ENCODE measurements at places on chromosomes 1 and 21.

DNA sequence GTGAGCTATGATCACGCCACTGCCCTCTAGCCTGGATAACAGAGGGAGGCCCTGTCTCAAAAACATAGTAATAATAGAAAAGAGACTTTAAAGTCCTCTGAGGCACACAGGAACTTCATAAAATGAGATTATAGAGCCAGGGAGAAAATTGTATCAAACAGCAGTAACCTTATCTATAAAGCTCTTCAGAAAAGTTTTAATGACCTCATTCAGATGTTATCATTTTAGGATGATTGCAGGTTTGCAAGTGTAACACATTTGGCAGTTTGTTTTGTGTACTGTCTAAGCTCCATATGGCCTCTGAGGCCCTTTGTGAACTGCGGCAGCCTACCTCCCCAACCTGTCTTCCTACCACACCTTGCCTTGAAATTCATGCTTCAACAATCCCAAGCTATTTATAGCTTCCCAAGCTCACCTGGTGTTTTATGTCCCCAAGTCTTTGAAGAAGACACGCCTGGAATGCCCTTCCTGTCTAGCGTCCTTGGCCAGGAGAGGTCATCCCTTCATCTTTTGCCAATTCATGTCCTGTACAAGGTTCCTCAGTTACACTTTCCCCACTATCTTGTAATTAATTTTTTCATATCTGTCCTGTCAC lies 8.5 kb upstream of the AKNAD1 start:
- no peak for DNase-seq

- no peak for DNase-seq
Measured at GRCh38 chr1:241465673-241466072, 53.9 kb downstream of the FH start.

GRCh38 chr1:217776693-217777092 lies 145.5 kb downstream of the SPATA17 start:
- no peak for DNase-seq

DNA sequence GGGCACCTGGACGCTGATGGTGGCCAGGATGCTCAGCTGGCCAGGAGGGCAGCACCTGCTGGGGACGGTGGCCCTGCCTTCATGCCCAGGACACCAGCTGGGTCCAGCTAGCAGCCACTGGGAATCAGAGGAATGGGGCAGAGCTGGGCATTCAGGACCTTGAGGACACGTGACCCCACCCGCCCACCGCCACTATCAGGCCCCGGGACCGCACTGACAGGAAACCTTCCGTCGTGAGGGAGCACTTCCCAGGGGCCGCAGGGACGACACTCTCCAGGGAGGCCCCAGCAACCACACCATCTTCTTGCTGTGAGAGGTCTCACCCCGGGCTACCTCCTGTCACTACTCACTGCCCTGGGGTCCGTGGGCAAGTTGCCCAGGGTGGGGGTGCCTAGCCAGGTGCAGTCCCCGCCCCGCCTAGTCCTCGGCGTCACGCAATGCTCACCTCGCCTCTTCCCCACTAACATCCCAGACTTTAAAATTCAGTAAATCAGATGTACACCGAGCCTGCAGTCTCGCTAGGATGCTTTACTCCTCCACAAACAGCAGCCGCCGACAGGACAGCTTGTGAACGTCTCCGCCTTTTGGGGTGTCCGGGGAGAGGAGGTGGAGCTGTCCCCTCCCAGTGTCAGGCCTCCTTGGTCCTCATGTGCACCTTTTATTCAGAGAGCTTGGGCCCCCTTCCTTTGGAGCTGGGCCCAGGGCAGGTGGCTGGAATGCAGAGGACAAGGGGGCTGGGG lies 4.9 kb downstream of the VWA1 start:
- no peak for DNase-seq

DNA sequence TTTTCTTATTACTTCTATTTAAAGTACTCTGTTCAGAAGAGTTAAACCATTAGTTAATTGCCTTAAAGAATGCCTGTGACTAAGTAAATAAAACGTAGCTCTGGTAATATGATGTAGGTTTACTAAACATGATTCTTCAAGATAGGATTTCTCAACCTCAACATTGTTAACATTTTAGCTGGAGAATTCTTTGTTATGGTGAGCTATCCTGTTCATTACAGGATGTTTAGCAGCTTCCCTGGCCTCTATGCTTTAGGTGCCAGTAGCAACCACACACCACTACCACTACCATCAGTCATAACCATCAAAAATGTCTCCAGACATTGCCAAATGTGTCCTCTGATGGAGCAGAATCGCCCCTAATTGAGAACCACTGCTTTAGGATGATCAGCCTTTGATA lies 10.7 kb downstream of the RPF1 start:
- DNase-seq: no peak

GRCh38 chr21:24163539-24163938 lies 1443.7 kb downstream of the MRPL39 start:
- DNase-seq: no peak

DNA sequence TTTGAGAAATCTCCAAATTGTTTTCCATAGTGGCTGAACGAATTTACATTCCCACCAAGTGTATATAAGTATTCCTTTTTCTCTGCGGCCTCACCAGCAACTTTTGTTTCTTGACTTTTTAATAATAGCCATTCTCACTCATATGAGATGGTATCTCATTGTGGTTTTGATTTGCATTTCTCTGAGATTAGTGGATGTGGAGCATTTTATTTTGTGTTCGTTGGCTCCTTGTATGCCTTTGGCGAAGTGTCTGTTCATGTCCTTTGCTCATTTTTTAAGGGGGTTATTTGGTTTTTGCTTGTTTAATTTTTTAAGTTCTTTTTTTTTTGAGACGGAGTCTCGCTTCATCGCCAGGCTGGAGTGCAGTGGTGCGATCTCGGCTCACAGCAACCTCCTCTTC lies 45.1 kb upstream of the MPC2 start:
- no peak for DNase-seq

DNA sequence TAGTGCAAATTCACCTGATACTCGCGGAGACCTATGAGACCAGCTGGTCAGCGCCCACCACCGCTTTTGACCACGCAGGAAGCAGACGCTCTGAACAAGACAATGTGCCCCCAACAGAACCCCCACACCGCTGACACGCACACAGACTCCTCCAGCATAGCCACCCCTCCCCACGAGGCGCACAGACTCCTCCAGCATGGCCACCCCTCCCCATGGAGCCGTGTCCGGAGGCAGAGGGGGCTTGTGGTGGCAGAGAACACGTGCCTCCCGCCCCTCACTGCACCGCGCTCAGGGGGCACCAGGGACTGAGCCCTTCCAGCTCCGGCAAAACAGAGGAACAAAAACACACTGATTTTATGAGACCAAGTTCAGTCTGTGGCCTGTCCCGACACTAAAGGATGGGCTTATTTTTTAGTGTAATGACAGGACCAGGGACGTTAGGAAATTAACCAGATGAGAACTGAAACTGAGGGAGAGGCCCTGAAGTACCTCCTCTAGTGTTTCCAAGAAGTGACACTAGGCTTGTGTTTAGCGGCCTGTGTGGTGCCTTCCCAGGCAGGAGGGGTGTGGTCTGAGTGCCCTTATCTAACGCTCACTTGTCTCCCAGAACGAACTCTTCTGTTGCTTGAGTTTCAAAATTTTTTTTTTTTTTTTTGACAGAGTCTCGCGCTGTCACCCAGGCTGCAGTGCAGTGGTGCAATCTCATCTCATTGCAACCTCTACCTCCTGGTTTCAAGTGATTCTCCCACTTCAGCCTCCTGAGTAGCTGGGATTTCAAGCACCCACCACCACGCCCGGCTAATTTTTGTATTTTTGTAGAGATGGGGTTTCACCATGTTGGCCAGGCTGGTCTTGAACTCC lies 10.0 kb upstream of the AGPAT3 start:
- no peak for DNase-seq

DNA sequence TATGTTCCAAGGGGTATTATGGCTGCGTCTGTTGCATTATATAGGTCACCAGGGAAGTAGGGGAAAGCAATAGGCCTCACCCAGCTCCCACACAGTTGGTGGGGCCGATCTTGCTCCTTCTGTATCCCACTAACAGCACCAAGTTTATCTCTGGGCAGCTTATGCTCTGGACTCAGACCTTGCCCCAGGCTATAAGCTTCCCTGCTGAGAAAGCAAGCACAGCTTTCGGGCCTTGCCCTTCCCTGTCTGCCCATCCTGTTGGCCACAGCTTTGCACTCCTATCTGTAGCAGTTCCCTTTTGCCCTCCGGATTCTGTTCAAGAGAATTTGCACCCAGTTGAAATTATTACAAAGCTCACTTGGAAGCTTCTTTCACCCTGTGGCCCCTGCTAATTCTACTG lies 12.9 kb downstream of the KCNE1 start:
- DNase-seq: no peak

DNA sequence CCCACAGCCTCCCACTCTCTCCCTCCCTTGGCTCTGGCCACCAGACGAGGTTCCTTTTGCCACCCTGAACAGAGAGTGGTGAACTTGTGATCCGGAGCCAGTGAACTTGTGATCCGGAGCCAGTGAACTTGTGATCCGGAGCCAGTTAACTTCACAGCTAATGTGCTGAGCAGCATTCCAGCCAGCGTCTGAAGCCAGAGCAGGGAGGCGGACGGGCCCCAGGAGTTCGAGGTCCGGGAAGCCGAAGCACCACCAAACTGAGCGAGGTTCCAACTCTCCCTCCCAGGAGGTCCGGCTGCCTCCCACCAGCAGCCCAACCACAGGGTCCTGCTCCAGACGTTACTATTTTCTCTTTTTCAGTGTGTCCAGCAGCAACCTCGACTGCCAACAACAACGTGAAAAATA lies 85.8 kb downstream of the SYF2 start:
- DNase-seq: no peak

DNA sequence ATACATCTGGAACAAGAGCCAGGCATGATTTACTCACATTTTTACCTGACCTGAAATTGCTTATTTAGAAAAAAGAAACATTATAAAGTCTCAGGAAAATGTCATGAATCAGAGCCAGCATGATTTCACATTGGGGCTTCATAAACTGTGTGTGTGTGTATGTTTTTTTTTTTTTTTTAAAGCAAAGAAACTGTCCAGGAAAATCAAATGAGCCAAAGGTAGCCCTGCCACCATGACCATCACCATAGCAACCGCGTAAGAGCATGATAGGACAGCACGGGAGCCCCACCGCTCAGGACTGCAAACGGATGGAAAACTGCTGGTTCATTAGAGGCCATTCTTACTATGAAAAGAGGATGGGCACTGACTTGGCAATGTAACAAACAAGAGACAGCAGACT lies 139.2 kb downstream of the NTMT2 start:
- DNase-seq: no peak

- DNase-seq: no peak
Measured at GRCh38 chr21:42360317-42360716, 6.0 kb downstream of the TFF1 start.

DNA sequence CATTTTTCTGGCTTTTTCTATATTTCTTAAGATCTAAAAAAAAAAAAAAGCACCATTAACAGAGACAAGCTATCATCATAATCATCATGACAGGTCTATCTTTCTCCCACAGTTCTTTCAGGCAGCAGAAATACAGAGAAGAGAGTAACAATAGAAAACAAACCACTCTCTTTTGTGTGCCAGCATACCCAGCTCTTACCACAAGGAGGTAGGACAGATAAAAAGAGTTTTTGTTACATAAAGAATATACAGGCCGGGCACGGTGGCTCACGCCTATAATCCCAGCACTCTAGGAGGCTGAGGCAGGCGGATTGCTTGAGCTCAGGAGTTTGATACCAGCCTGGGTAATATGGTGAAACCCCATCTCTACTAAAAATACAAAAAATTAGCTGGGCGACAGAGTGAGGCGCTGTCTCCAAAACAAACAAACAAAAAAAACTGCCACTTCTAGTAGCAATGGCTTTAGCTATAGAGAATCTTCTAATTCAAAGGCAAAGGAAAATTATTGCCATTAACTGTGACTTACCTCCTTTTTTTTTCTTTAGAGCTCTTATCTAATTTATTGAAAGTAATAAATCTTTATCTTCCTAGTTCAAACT lies 39.7 kb downstream of the ANKRD13C start:
- DNase-seq: no peak

GRCh38 chr1:210373628-210373877 lies 44.9 kb downstream of the HHAT start:
- no peak for DNase-seq

GRCh38 chr1:201092738-201093137 lies 19.5 kb downstream of the CACNA1S start:
- no peak for DNase-seq

DNA sequence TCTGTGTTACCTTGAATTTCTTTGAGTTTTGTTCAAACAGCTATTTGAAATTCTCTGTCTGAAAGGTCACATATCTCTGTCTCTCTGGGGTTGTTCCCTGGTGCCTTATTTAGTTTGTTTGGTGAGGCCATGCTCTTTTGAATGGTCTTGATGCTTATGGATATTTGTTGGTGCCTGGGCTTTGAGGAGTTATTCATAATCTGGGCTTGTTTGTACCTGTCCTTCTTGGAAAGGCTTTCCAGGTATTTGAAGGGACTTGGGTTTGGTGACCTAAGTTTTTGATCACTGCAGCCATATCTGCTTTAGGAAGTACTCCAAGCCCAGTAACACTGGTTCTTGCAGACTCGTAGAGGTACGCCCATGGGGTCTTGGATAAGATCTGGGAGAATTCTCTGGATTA lies 63.3 kb upstream of the MAGI3 start:
- DNase-seq: no peak

GRCh38 chr21:29321932-29322928 lies 23.5 kb downstream of the BACH1 start:
- DNase-seq: no peak

DNA sequence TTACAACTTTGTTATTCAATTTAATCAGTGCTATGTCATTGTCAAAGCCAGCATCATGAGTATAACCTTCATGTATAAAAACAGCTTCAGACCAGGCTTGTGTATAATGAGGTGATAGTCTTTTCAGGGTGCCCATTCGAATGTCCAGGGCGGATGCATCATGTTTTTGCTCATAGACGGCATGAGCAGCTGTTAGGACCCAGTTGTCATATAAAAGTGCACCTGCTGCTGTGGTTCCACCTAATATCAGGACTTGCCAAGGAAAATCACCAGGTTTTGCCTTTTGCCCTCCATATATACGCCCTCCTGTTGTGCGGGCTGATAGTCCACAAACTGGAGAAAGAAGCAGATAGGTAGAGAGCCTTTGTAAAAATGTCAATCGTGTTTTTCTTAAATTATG lies 14.9 kb downstream of the TARDBP start:
- DNase-seq: no peak

Measured in HFF-Myc (cell line).